ENCODE measurements at places on chromosomes 7 and 10.
A peak's percentile ranks its signal among the peaks of the same experiment; 100 is the strongest.

DNA sequence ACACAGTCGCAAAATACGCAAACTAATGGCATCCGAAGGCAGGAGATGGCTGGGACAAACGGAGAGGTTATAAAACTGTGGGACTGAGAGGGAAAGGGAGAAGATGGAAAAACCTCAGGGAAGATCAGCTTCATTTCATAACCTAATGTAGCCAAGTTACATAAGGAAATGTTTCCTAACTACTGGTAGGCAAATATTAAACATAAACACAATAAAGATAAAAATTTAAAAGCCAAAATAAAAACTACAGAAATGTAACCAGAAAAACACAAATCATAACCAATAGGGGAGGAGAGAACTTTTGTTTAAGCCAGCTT is 13.1 kb upstream of the MNX1 start:
- no peak for DNase-seq

GRCh38 chr7:90999989-91000979 is 263.9 kb upstream of the FZD1 start:
- DNase-seq: no peak

GRCh38 chr7:141737118-141737835 is 881 bp upstream of the SSBP1 start:
- no peak for DNase-seq

- no peak for DNase-seq
Observed at GRCh38 chr7:143050931-143051330, 1.2 kb upstream of the OR6V1 start.

DNA sequence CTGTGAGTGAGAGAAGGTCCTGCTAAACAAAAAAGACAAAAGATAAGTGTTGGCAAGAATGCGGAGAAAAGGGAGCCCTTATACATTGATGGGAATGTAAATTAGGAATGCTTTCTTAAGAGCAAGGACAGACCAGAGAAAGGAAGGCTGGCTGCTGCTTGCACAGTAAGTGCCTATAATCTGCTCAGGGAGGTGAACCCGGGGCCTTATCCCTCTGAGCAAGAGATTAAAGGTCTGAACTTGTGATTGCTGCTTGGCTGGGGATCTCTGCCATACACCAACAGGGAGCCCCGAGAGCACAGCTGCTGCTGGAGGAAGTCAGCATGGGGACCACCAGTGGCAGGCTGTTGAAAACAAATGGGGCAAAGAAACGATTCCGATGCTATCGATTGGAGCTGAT is 32.0 kb upstream of the CRTAC1 start:
- DNase-seq: no peak

- DNase-seq: peak; percentile 24
Observed at GRCh38 chr10:110355922-110356627, 51.4 kb upstream of the SMNDC1 start.

DNA sequence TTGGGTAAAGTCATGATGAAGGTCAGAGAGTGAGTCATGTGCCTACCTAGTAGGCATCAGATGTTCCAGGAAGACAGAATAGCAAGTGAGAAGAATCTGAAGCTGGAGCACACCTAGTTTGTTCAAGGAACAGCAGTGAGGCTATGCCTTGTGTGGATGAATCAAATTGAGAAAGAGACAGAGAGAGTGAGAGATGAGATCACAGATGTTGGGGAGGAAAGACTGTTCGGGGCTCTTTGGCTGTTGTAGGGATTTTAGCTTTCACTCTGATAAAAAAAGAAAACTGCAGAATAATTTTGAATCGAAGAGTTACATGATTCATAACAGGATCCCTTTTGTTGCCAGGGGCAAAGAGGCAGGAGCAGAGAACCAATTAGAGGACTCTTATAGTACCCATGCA is 6.3 kb downstream of the LIPF start:
- DNase-seq: no peak

DNA sequence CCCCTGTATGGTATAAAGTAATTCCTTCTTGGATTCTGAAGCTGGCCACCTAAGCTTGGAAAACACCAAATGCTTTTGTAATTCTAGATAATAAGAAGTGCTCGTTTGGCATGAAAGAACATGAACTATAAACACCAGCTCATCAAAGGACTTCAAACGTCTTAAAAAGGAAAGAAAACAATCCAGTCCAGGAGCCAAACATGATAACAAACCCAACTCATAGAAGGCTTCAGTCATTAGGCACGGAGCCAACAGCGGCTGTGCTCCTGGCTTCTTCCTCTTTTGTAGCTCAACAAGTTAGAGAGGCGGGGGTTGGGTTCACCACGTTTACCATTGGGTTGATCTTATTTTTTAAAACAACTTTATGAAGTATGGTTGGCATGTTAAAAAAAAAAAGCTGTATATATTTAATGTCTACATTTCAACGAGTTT is 56.4 kb upstream of the ECHDC3 start:
- DNase-seq: peak; percentile 42

- DNase-seq: no peak
Observed at GRCh38 chr7:99447943-99448342, 9.2 kb downstream of the CPSF4 start.

DNA sequence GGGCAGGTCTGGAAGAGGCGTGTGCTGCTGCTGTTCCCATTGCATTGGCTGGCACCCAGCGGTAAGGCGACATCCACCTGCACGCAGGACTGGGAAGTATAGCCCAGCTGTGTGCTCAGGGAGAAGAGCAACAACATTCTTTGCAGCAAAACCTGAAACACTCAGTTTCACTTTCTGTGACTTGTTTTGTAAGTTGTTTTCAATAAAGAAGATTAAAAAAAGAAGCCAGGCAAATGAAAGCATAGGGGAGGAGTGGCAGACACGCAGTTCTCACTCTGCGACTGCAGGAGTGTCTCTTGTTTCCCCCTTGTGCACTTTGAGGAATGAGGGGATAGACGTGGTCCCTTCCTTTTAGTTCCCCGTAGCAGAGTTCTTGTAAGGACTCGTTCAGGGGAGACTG is 5.8 kb downstream of the FBH1 start:
- no peak for DNase-seq

DNA sequence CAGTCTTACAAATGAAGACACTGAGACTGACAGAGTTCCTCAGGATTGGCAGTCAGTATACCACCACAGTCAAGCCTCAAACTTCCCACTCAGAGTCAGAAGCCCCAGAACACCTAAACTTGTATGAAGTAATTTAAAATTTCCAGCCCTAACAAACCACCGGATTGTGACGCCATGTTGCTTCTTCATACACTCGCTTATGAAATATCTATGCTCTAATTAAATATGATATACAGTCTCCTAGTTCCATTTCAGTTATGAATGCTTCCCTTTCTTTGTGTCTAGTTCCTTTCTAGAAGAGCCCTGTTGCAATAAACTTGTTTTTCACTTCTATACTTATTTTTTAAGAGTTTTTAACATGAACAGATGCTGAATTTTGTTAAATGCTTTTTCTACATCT is 172.0 kb upstream of the NOBOX start:
- DNase-seq: no peak

DNA sequence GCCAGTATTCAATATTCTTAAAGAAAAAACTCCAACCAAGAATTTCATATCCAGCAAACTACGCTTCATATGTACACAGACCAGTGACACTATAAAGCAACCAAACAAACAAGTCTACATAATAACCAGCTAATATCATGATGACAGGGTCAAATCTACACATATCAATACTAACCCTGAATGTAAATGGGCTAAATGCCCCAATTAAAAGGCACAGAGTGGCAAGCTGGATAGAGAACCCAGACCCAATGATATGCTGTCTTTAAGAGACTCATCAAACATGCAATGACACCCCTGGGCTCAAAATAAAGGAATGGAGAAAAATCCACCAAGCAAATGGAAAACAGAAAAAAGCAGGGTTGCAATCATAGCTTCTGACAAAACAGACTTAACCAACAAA is 218.1 kb upstream of the NFE2L3 start:
- DNase-seq: no peak

DNA sequence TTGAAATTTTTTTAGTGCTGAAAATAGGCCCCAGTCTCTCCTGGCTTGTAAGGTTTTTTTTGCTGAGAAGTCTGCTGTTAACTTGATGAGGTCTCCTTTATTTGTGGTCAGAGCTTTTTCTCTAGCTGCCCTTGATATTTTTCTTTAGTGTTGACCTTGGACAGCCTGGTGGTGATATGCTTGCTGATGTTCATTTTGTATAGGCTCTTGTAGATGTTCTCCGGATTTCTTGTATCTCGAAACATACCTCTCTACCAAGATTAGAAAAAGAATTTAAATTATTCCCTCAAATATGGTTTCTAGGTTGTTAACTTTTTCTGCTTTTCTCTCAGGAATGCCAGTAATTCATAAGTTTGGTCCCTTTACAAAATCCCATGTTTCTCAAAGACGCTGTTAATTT is 102.3 kb downstream of the TWIST1 start:
- no peak for DNase-seq

GRCh38 chr10:84423719-84424118 is 95.3 kb downstream of the CCSER2 start:
- DNase-seq: no peak

DNA sequence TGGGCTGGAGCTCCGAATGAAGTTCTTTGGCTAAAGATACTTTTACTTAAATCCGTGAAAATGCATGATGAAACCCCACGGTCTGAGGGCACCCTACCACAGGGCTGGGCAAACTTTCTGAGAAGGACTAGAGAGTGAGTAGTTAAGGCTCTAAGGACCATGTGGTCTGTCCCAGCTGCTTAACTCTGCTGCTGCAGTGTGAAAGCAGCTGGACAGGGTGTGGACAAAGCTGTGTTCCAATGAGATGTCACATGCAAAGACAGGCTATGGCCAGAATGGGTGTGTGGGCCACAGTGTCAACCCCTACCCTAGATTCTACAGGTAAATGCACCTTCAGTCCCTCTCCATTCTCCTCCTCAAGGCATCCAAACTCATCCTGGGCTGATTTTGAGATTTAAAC is 18.8 kb downstream of the PDIA4 start:
- no peak for DNase-seq

DNA sequence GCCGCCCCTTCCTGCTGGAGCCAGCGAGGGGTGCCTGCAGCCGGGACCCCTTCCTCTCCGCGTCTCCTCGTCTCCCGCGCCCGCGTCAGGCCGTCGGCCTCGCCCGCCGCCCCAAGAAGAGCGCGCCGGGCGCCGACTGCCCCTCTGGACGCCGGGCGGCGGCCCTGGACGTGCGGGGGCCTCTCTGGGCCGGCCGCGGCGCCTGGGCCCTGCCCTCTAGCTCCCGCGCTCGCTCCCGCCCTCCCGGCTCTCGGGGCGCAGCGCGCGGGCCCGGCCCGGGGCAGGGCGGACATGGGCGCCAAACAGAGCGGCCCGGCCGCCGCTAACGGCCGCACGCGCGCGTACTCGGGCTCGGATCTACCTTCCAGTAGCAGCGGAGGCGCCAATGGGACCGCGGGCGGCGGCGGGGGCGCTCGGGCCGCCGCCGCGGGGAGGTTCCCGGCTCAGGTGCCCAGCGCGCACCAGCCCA is 704 bp downstream of the ZNRF2 start:
- peak; percentile 32 for DNase-seq

- no peak for DNase-seq
Observed at GRCh38 chr7:7208520-7208919, 26.2 kb downstream of the C1GALT1 start.

GRCh38 chr7:106416430-106416829 is 131.6 kb upstream of the NAMPT start:
- DNase-seq: no peak

DNA sequence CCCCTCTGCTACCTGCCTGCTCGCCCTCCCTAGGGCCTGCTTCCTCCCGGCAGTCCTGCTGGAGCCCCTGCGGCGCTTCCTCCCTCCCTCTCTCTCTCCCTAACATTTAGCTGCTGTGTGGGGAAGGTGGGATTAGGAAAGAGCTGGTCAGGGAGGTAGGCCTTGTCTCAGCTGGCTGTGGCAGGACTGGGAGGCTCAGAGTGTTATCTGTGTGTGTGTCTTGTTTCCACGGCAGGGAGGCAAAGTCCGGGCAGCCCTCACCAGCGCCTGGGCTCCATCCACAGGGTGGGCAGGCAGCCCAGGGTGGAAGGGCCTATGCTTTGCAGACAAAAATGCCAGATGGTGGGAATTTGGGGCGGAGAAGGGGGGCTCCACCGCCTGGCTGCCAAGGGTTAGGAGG is 105.7 kb downstream of the RPS24 start:
- DNase-seq: no peak

- DNase-seq: no peak
Observed at GRCh38 chr7:1690359-1690958, 20.4 kb downstream of the ELFN1 start.

GRCh38 chr10:23826421-23826820 is 382.5 kb upstream of the KIAA1217 start:
- DNase-seq: no peak

DNA sequence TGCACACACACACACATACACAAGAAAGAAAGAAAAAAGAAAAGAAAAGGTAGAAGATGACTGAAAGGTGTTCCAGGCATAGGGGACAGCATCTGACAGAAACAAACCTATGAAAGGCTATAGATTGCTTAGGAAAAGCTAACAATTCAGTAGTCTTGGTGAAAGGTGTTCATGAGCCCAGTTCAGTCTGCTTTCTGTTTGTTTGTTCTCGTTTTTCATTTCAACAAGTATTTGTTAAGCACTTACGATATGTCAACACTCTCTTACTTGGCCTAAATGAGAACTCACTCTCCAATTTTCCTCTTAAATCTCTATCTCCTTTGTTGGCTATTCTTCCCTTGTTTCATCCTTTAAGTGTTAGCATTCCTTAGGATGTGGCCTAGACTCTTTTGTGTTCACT is 133.2 kb downstream of the GRM8 start:
- DNase-seq: no peak

GRCh38 chr7:33604056-33604455 is 301.3 kb upstream of the BMPER start:
- DNase-seq: no peak

GRCh38 chr7:98613601-98614425 is 3.3 kb upstream of the NPTX2 start:
- DNase-seq: no peak

DNA sequence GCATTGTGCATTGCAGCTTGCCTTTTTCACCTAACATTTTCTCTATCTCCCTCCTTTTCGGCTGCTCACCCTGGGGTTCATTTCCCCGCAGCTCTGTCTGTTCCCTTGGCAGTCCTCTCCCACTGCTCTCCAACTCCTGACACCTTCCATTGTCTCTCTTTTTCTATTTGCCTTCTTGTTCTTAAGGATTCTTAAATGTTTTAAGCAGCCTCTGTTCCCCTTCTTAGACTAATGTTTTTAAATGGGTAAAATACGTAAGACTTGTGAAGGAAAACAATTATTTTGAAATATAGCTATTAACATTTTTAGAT is 19.4 kb downstream of the BMPR1A start:
- no peak for DNase-seq
